ENCODE measurements at places on chromosomes 7 and 10.

DNA sequence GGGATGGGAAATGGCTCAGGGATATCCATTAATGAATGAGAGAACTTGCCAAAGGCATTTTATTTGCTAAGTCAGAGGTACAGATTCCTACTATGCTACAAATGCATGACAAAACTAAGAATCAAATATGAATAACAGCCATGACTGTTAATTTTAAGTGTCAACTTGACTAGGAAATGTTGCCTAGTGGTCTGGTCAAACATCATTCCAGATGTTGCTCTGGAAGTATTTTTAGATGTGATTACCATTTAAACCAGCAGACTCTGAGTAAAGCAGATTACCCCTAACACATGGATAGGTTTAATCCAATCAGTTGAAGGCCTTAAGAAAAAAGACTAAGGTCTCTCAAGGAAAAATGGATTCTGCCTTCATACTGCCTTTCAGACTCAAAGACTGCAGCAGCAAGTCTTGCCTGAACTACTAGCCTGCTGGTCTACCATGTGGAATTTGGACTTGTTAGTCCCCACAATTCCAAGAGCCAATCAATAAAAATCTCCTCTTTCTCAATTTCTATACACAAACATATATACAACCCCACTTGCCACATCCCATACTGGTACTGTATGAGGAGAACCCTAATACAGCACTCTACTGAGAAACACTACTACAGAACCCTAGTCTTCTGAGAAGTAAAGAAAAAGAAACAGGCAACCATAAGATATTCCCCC lies 119.1 kb downstream of the NRBF2 start:
- no peak for DNase-seq

DNA sequence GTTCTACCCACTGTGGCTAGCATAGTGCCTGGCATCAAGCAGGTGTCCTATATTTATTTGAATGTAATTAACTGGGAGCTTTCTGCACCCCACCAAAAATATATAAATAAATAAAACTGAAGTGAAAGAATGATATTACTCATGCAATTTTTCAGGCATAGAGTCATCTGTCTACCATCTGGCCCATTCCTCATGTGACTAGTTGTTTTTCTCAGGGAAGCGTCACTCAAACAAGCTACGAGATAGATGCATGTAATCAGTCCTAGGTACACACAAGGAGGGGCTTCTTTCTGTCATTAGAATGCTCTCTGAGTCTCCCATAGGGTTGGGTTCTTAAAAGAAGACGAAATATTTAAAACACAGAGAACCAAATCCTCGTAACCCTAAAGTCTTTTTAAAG lies 255.5 kb upstream of the KMT2E start:
- DNase-seq: no peak

DNA sequence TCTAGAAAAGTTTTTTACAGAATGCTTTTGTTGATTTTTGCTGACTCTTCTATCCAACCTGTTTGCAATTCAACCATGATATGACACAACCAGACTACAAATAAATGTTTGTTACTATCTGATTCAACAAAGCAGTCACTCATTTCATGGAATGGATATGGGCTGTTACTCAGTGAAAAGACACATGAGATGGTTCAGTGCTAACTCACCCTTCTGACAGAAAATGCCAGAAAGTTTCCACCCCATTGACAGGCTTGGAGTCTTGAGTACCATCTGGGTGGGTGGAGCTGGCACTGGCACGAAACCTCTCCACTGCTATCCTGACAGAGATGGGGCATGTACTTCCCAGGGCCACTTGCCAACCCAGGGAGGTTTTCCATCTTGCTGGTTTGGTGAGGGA lies 39.5 kb downstream of the RBM28 start:
- DNase-seq: no peak

GRCh38 chr10:30048768-30049517 lies 10.4 kb downstream of the JCAD start:
- no peak for DNase-seq

GRCh38 chr7:35553519-35553918 lies 141.4 kb downstream of the HERPUD2 start:
- no peak for DNase-seq

DNA sequence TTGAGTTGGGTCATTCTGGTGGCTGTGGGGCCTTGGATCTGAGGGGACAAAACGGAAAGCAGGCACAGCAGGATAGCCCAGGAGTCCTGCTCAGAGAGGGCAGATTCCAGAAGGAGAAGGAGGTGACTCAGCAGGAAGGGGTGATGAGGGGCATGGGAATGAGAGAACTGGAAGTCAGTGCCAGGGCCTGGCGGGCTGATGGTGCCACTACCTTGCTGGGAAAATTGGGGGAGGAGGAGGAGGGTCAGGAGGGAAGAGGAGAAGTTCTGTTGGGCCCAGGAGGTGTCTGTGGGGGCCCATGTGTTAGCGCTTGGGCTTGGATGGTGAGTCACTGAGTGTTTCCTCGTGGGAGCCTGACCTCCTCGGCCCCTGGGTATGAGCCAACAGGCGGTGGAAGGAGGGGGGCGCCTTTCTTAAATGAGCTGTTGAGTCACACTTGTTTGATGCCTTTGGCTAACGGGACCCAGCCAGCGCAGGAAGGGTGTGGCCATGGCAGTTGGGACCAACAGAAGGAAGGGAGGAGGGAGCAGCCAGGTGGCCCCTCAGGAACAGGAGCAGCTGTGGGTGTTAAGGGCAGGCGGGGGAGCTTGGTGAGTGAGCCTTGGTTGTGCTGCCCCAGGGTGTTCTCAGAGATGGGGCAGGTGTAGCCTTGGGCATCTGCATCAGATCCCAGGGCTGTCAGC lies 130.0 kb upstream of the BTBD16 start:
- DNase-seq: peak; percentile 90

- no peak for DNase-seq
These were observed 29.7 kb upstream of the ZNRF2 start for GRCh38 chr7:30254717-30255063.

DNA sequence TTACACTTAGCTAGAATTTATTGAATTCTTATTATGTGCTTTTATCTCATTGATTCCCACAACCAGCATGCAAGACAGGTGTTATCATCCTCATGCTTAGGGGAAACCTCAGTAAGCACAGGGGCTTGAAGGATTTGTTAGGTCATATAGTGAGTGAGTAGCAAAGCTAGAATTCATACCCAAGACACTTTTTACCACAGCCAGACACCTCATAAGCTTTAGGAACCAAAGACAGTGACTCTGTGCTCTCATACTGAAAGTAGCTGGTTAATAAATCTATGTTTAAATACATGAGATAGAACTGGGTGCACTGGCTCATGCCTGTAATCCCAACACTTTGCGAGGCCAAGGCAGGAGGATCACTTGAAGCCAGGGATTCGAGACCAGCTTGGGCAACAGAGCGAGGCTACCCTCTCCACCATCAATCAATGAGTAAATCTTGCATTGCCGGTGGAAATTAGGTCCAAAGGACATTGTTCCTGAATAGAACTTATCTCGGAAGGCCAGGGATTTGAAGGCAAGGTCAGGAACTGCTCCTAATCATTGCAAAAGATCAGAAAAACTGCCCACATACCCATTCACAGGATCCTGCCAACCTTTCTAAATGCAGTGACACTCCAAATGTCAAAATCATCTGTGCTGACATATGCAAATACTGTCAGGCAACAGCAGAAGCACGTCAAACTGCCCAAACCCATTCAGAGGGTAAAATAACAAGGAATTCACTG lies 523.5 kb downstream of the PARD3 start:
- no peak for DNase-seq

GRCh38 chr7:74187915-74188675 lies 13.9 kb downstream of the EIF4H start:
- DNase-seq: peak; percentile 61

- DNase-seq: no peak
These were observed 41.9 kb upstream of the OGDHL start for GRCh38 chr10:49803988-49804387.

GRCh38 chr10:847868-848267 lies 83.6 kb downstream of the LARP4B start:
- DNase-seq: no peak

- DNase-seq: no peak
These were observed 165.9 kb upstream of the VIPR2 start for GRCh38 chr7:159310457-159311171.

GRCh38 chr10:83252596-83252995 lies 886.7 kb upstream of the GHITM start:
- DNase-seq: no peak

- no peak for DNase-seq
These were observed 350.7 kb upstream of the ZMIZ1 start for GRCh38 chr10:78718032-78718572.

GRCh38 chr7:158276414-158277218 lies 311.0 kb downstream of the PTPRN2 start:
- DNase-seq: no peak

DNA sequence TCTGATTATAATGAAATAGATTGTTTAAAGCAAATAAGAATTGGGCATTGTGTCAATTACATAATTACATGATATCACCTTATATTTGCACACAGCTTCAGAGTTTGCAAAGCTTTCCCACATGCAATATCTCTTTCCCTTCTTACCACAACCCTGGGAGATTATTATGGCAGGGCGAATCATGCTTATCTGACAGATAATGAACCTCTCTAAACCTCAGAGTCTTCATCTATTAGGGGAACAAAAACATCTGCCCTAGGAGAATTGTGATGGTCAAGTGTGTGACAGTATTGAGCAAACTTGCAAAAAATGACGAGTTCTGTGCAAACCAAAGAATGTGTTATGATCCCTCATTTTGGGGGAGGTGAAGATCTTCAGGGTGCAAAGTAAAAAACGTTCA lies 90.0 kb downstream of the MYOF start:
- no peak for DNase-seq

DNA sequence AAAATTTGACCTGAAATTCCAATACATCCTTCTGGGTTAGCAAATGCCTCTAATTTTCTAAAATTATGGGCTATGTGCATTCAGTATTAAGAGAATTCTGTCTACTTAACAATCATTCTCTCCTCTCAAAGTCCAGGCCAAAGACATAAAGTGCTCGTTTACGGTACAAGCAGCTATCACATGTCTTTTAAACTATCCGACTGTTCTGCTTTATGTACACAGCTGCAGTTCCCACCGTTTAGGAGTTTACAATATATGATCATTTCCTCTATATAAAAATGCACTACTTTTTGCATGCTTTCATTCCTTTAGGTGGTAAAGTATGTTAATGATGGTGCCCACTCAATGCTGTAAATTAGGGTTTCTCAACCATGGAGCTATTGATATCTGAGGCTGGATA lies 34.0 kb downstream of the CDK6 start:
- no peak for DNase-seq

All from A172 (cell line).